ENCODE measurements at places on chromosomes 6 and 20.

GRCh38 chr6:30972816-30973215, 10.7 kb upstream of the MUC21 start:
- no peak for DNase-seq

GRCh38 chr6:43235841-43236240, 6.6 kb upstream of the DNPH1 start:
- DNase-seq: no peak

- DNase-seq: no peak
These were observed 87.8 kb downstream of the CTNNBL1 start for GRCh38 chr20:37781626-37782025.

DNA sequence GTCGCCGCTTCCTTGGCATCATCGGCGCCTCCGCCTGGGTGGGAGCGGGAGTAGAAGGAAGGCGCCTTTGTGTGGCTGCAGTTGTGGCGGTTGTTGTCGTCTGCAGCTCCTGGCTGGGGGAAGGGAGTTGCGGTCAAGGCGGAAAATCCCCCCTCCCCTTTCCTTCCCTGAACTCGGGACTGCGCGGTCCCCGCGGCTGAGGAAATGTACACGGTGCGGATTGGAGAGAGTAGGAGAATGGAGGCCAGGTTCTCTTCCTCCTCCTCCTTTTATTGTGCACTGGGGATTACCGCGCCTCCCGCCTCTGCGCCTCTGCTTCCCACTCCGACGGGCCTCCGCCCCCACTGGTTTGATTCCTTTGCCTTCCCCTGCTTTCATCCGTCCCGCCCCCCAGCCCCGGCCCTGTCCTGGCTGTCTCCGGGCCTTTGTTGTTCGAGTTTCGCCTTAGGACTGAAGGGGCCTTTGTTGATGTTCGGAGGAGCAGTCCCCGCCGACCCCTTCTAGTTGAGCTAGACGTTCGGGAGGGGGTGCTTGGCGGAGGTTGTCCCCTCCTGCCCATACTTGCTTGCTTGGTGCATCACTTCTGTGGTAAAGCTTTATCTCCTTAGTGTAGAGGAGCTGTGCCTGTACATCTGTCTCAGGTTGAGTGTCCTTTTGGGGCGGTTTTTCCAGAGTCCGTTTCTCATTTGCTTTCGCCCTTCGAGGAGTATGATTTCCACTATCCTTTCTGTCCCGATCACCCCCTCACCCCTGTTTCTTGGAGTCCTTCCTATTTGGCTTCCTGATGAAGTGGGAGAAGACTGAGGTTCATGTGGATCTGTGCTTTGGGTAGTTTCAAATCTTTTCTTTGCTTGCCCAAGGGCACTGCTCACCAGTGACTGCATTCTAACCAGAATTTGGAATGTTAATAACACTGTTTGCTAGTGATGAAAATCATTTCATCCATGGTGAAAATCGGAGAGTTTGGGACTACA, 764 bp downstream of the ZNF292 start:
- no peak for DNase-seq

DNA sequence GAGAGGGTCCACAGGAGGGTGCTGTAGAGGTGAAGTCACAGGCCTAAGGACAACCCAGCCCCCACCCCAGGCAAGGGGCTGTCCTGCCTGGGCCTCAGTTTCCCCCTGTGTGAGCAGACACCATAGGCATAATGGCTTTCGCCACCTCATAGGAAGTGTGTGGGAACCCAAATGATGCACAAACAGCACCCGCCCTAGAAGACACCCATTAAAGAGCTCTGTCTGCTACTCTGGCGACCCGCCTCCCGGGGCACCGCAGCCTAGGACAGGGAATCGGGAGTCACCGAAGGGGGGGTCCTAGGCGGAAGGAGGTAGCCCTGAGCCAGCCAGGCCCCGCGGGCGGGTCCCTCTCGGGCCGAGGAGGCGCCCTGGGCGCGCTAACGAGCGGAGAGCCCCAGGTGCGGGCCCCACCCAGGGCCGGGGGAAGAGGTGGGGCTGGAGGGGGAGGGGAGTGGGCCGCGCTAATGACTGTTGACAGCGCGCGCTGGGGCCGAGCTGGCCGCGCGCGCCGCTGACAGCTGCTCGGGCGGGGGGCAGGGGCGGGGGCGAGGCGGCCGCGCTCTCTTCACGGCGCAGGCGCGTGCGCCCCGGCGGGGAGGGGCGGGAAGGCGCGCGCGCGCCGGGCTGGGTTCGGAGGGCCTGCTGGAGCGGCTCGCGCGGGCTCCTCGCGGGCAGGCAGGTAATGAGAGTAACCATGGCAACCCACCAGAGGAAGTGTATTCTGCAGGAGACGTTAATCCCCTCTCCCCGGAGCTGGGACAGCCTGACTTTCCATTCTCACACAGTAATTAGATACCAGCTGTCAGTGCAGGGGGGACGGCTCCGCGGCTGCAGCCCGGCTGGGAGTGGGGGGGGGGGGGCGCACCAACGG, 48.9 kb downstream of the NOL4L start:
- DNase-seq: no peak

DNA sequence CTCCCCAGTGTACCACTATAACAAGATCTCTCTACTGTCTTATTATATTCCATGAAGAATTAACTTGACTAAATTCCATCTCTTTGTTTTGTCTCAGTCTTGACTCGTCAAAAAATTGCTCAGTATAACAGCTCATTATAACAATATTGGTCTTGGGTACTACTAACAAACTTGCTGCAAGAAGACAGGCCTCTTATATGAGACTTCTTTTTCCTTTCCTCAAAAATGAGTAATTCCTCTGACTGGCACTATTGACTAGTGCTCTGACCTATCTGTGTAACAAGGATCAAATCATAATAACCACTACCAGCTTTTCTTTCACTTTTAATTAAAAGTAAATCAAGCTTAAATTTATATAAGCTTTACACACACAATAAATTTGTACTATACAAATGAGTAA, 91.3 kb upstream of the THEMIS start:
- DNase-seq: no peak

DNA sequence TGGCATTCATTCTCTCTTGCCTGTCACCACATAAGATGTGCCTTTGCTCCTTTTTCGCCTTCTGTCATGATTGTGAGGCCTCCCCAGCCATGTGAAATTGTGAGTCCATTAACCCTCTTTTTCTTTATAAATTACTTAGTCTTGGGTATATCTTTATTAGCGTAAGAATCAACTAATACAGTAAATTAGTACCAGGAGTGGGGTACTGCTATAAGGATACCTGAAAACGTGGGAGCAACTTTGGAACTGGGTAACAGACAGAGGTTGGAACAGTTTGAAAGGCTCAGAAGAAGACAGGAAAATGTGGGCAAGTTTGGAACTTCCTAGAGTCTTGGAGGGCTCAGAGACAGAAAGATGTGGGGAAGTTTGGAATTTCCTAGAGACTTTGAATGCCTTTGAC, 46.6 kb downstream of the RNF182 start:
- DNase-seq: no peak

- DNase-seq: peak; percentile 27
These were observed 14.2 kb upstream of the PREX1 start for GRCh38 chr20:48841875-48842529.

- no peak for DNase-seq
These were observed 12.4 kb downstream of the B4GALT5 start for GRCh38 chr20:49701241-49701790.

GRCh38 chr20:44738813-44739477, 6.7 kb upstream of the KCNK15 start:
- peak; percentile 44 for DNase-seq

DNA sequence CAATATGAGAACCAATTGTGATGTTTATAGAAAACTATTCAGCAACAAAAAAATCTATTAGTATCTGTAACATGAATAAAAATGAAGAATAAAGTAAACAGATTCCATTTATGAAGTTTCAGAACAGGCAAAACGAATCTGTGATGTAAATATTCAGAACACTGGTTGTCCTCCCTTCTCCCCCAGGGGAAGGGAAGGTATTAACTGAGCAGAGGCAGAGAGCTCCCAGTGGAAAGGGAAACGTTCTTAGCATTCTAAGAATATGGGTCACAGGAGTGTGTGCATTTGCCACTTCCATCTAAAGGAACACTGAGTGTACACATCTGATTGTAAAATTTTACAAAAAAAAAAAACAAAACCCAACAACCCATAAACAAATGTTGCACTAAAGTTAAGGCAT, 23.1 kb downstream of the SPAG4 start:
- DNase-seq: no peak

DNA sequence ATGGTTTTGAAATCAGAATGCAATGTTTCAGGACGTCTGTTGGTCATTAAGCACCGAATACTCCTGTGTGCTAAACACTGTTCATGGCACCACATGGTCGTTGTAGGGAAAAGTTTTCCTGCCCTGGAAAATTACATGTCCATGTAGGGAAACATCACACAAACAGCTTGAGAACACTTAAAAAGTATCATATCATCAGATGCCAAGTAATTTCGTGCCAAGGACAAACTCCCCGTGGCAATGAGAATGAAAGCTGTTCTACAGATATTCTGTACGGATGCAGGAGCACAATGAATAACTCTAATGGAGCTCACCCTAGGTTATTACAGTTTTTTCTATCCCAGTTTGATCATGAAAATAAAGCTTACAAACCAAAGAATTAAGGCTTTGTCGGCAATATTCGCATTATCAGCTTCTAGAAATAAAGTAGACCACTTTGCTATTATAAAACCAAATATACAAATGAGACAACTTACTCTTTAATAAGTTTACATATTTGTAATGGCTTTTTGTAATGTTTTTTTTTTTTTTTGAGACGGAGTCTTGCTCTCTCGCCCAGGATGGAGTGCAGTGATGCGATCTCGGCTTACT, 4.6 kb upstream of the DST start:
- DNase-seq: no peak

GRCh38 chr6:53831936-53832660, 37.3 kb downstream of the LRRC1 start:
- no peak for DNase-seq

GRCh38 chr6:56637640-56638039, 5.0 kb downstream of the DST start:
- peak; percentile 50 for DNase-seq

- no peak for DNase-seq
These were observed 244.1 kb upstream of the TBX18 start for GRCh38 chr6:85008296-85009009.

- no peak for DNase-seq
These were observed 33.3 kb downstream of the PPP1R14C start for GRCh38 chr6:150176152-150176551.

GRCh38 chr20:12860619-12861247, 148.0 kb upstream of the SPTLC3 start:
- DNase-seq: no peak

DNA sequence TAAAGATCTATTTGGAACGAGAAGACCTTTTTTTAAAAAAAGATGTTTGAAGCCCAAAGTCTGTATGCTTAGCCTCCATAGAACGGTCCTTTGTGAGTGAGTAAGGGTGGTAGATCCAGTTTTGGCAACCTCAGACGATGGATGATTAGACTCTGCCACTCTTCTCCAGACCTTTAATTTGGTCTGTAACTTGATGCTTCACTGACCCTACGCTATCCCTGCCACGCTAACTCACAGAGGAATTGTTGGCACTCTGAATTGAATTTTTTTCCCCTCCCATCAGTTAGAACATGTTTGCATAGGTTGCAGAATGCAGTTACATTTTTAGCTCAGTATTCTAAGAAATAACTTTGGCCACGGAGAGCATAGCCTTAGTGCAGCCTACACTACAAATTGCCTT, 15.8 kb upstream of the DEK start:
- DNase-seq: peak; percentile 52

- no peak for DNase-seq
These were observed 29.1 kb upstream of the LMBRD1 start for GRCh38 chr6:69825904-69826303.

- DNase-seq: no peak
These were observed 29.1 kb upstream of the SCML4 start for GRCh38 chr6:107853230-107853629.
